COLO829 (cell line): ENCODE measurements at places on chromosomes 4 and X.

DNA sequence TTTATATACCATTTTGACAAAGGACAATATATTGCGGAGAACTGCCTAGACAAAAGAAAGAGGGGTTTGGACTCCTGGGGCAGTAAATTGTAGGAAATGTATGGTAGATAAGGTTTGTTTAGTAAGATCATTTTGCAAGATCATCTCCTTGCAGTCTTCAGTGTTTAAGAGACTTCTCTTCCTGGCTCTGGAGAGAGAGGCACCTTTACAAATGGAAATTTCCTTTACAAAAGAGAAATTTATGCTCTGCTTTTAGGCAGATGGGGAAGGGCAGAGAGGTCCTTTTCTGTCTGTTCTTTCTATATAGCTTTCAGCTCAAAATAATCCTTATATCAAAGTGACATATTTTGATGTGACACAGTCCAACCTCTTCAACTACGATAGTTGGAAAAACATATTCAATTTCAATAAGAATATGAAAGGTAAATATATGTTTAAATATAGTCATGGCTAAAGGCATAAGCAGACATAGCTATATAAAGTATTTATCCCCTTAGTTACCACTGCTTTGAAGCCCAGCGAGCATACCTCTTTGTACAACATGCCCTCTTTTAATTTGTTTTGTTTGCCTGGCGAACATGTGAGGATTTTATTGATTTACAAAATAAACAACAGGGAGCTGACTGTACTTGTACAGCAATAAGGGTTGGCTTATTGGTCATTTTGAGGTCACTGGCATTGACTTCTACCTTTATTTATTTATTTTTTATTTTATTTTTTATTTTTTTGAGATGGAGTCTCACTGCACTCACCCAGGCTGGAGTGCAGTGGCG, 65.2 kb downstream of the TRIM2 start:
- DNase-seq = no peak

- DNase-seq = no peak
Observed at GRCh38 chr4:148369919-148370318, 72.3 kb downstream of the NR3C2 start.

- no peak for DNase-seq
Observed at GRCh38 chrX:42538405-42538804, 239.6 kb downstream of the PPP1R2C start.

- no peak for DNase-seq
Observed at GRCh38 chr4:85780664-85781063, 305.7 kb downstream of the ARHGAP24 start.

- DNase-seq = peak; percentile 48
Observed at GRCh38 chr4:17347445-17347844, 164.4 kb downstream of the QDPR start.

DNA sequence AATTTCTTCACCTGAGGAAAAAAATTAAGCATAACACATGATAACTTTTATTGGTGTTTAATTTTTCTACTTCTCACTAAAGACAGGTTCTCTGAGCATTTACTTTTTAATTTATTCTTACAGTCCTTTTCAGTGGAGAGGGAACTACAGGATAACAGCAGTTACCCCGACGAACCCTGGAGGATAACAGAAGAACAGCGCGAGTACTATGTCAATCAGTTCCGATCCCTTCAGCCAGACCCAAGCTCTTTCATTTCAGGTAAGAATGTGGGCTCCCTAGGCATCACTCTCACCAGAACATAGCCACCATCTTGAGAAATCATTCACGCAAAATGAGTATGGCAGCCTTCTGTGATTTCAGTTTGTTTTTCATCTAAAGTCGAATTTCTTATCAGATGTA, 100.8 kb downstream of the REPS2 start:
- no peak for DNase-seq

DNA sequence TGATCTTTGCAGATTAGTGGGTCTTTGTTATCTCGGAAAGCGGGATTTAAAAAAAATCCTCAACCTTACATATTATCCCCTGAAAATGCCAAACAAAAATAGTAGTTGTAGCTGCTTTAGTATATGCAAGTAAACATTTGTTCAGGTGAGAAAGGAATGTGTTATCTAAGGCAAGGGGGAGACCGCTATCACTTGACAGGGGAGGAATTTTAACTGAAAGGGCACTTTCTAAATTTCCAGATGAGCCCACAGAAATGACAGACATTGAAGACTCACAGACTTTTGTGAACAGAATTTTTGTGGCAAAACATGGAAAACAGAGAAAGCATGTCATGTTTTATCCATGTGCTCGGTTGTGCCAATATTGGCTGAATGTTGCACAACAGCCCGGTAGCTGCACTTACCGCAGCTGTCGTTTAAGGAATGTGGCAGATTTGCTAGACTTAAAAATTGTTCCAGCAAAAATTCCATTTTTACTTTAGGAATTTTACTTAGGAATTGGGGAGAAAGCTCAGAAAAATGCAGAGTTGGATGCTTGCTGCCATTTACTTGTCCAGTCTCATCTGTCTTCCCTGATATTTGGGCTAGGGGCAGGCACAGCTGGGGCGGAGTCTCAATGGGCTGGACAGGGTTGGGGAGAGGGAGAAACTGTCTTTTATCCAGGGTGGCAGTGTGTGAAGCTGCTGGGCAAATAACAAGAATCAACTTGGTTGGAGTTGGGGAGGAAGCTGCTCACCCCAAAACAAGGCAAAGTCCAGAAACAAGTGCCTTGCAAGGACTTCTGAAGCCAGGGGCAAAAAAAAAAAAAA, 94.6 kb upstream of the RPS6KA3 start:
- DNase-seq = no peak

- DNase-seq = no peak
Observed at GRCh38 chr4:122356317-122356808, 22.4 kb upstream of the ADAD1 start.

DNA sequence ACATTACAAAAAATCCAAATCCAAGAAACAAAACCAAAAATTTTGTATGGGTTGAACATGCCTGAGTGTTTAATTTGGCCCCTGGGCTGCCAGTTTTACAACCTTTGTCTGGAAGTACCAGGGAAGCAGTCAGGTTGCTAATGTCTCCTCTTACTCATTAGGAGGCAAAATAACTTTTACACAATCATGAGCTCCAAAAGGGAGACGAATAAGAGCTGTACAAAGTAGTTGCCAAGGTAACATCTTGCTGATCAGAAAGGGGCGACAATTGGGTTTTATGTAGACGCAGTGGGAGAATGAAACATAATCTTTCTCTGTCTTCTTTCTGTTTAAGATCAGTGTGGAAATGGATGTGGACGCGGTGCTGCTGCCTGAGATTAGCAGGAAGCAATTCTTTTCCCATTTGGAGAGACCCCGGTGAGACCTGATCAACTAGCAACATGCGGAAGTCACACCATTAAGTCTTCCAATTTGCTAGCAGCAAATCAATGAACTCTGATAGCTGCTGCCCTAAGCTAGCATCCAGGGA, 90.7 kb upstream of the IGFBP7 start:
- no peak for DNase-seq

DNA sequence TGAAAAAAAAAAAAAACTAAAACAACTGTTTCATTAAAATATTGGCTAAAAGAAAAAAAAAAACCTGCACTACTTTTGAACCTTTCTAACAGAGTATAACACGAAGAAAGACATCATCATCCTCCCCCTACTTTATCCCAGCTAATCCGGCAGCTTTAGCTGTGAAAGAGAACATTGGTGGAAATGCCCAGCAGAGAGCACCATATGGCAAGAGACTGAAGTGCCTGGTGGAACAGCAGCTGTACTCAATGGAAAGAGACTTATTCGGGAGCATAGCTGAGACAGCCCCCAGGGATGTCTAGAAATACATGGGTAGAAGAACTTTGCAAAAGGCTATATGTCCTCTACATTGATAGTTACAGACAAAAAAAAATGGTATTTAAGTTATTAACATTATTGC, 30.3 kb downstream of the STPG2 start:
- peak; percentile 4 for DNase-seq

- DNase-seq = no peak
Observed at GRCh38 chr4:104868958-104869357, 277.7 kb upstream of the TET2 start.

DNA sequence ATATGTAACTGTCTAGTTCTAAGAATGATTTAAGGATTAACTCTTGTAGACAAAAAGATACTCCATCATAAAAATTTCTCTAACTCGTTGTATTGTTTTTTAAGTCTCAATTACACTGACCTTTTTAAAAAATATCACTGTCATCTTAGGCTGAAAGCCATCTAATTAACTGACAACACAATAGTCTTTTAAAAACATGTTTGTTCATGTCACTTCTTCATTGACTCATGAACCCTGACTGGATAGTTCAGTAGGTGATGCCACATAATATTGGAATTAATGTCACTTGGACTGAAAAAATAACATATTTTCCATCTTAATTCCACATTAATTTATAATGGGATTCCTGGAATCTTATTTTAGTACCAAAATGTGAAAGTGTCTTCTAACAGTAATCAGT, 179.3 kb downstream of the ADGRL3 start:
- no peak for DNase-seq

DNA sequence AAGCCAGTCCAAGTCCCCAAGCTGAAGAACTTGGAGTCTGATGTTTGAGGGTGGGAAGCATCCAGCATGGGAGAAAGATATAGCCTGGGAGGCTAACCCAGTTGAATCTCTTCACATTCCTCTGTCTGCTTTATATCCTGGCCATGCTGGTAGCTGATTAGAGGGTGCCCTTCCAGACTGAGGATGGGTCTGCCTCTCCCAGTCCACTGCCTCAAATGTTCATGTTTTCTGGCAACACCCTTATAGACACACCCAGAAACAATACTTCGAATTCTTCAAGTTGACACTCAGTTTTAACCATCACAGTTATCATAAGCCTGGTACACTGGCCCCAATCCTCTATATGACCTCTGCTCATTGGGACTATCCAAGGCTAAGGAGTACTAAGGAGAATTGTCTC, 124.1 kb upstream of the WDR1 start:
- no peak for DNase-seq

- peak; percentile 50 for DNase-seq
Observed at GRCh38 chr4:185144601-185145240, 1.7 kb downstream of the SLC25A4 start.

DNA sequence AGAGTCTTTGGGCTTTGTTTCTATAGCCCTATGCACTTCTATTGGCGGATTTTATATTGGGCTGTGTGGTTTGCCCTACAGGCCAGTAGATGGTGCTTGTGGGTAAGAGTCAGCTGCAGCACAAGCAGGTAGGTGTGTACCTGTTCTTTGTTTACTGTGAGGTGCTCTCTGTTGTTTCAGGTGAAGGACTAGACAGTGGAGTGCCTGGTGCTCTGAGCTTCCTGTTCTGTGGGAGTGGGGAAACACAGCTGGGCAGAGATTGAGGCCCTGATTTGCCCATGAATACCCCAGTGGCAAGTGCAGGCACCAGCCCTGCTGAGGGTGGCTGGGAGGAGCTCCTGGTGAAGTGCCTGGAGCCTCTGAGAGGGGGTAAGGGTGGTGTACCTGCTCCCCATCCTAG, 26.3 kb upstream of the UCP1 start:
- DNase-seq = no peak

DNA sequence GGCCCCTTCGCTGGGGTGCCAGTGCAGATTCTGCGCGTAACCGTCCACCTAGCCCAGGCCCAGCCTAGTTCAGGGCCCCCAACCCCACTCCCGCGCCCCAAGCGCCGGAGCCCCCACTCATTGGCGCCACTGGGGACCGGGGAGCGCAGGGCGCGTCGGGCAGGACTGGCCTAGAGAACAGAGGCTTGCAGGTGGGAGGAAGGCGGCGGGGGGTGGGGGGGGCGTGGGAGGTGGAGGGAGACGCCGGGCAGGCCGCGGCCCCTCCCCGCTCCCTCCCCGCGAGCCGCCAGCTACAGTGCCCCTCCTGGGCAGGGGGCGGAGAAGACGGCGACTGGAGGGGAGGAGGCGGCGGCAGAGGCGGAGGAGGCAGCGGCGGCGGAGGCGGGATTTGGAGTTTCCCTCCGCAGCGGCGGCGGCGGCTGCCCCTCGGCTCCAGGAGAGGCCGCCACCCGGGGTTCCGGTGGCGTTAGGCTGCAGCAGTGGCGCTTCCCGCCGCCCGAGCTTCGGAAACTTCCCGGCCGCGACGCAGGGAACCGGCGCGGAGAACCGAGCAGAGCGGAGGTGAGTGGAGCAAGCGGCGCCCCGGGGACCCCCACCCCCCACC, 4.8 kb upstream of the DUSP9 start:
- DNase-seq = no peak

- DNase-seq = peak; percentile 58
Observed at GRCh38 chr4:128635141-128635954, 174.2 kb upstream of the JADE1 start.

DNA sequence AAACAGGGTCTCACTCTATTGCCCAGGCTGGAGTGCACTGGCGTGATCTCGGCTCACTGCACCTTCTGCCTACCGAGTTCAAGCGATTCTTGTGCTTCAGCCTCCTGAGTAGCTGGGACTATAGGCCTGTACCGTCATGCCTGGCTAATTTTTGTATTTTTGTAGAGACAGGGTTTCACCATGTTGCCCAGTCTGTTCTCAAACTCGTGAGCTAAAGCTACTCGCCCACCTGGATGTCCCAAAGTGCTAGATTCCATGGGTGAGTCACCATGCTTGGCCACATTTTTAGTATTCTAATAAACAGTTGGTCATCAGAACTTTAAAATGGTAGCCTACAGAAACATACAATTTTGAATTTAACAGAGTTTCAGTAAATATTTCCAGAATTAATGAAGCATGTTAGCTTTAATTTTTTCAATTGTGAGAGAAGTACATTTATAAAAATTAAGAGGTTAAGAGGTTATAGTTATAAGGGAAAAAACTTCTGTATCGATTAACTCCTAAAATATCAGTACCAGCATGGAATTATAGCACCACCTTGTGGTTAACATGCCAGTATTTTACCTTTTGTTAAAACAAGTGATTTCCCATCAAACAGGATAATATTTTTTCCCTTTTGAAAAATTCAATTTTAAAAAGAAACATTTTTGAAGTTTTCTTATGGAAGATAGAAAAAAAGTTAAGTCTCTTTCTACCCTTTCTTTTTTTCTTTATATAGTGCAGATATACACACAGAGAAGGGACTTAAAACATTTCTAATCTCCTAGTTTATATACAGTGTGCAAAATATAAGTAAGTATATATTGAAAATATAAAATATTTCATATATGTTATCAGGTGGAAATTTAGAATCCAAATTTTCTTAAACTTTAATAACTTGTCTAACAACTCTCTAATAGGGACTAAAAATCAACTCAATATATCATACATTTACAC, 35.4 kb downstream of the CEP44 start:
- DNase-seq = peak; percentile 42

DNA sequence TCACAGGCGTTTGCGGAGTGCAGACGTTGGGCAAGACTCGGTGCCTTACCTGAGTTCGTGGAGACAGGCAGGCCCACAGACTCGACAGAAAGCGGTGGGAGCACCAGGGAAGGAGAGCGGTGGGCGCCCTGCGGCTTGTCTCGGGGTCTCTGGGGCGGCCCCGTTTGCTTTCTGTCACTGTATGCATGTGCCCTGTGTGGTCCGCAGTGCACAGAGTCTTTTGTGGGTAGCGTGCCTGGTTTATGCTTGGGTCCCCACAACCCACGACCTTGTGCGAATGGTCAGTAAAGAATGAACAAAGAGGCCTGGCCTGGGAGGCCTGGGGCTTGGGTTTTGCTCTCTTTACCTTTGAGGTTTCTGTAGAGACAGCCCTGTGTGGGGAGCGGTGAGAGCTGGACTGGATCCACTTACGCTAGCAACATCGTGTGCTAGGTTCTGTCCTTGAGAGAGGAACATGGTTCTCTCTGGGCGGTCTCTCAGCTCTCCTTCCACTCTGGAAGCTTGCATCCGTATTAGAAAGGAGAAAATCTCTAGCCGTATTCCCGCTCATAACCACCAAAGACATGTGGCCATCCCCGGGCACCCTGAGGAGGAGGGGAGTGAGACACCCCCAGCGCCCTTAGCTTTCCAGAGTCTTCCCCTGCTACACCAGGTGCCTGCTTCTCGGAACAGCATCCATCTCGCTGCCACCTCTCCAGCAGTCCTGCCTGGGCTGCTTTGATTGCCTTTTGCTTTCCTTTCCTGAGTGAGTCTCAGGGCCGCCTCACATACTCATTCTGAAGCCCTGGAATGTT, 1.2 kb downstream of the TADA2B start:
- no peak for DNase-seq
